Activated B cell treated with CpG ODN at 0.5 μM for 24 hours (primary cell): ENCODE measurements at places on chromosomes 2 and 18.

- no peak for DNase-seq
Measured at GRCh38 chr2:13353083-13353482, 636.3 kb downstream of the TRIB2 start.

- DNase-seq, result no peak
Measured at GRCh38 chr2:50315336-50315735, 716.6 kb downstream of the NRXN1 start.

- no peak for DNase-seq
Measured at GRCh38 chr2:33727361-33728032, 128.4 kb upstream of the FAM98A start.

- DNase-seq, result no peak
Measured at GRCh38 chr2:105144152-105144940, 97.2 kb upstream of the GPR45 start.
